Calu3 (cell line): ENCODE measurements at places on chromosomes 2 and 18. TPM values are rescaled to one million over a fixed set of nuclear protein-coding genes. Genes with fewer than 3 reads are reported as not detected.

DNA sequence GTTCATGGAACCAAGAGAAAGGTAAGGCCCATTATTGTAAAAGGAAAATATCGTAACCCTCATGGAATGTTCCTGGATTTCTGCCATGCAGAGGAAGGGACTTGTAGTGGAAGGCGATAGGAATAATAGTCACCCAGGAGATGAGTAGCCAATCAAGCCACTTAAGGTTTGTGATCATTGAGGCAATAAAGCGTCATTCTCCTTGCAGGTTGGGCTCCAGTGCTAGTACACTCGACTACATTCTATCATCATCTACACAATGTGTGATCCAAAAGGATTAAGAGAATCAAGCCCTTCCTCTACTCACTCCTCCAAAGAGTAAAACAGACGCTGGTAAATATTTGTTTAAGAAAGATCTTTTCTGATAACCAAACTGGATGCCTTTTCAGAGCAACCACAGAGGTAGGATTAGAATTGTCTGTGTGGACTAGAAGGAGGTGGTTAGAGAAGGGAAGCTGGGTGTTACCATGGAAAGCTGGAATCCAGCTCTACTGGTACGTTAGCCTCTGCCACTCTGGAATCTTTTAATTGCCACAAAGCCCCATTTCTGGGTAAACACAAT, 245.7 kb downstream of the IKZF2 start:
- H3K4me1 ChIP-seq, result peaks cover 51% of the 10 kb centered on the region
- no peaks in the 10 kb centered on the region for H3K27me3 ChIP-seq
- peak overlapping the region; percentile 98 for H3K27ac ChIP-seq
- H3K36me3 ChIP-seq, result peaks cover 17% of the 10 kb centered on the region
- DNase-seq, result peak; percentile 49

- peaks cover 85% of the 10 kb centered on the region for H3K36me3 ChIP-seq
- no peak overlapping the region for H3K4me3 ChIP-seq
- peaks cover 61% of the 10 kb centered on the region for H3K4me1 ChIP-seq
- peak overlapping the region; percentile 96 for H3K27ac ChIP-seq
- H3K27me3 ChIP-seq, result no peaks in the 10 kb centered on the region
Measured at GRCh38 chr18:77061946-77062517, 70.6 kb downstream of the MBP start.

DNA sequence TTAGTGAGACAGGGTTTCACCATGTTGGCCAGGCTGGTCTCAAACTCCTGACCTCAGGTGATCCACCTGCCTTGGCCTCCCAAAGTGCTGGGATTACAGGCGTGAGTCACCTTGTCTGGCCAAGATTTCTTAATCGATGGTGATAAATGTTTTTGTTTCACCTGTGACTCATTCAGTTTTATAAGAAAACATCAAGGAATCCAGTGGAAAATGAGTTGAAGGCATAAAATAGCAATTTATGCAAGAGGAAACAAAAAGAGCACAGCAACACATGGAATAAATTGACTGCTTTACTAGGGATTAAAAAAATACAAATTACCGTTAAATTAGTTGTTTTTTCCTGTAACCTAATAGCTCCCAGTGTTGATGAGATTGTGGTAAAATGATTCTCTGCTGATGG, 80.2 kb downstream of the CDK15 start:
- no peak overlapping the region for H3K4me3 ChIP-seq
- H3K27ac ChIP-seq, result no peak overlapping the region
- peaks cover 63% of the 10 kb centered on the region for H3K27me3 ChIP-seq
- H3K4me1 ChIP-seq, result peaks cover 52% of the 10 kb centered on the region
- DNase-seq, result peak; percentile 41

NBEAL1 gene
- 31.4 and 37.6 TPM in 2 replicates for total RNA-seq

ABCG8 gene
- total RNA-seq, result 1.4 and 1.6 TPM in 2 replicates

- no peaks in the 10 kb centered on the region for H3K36me3 ChIP-seq
- H3K27me3 ChIP-seq, result no peaks in the 10 kb centered on the region
- DNase-seq, result no peak
- no peaks in the 10 kb centered on the region for H3K4me1 ChIP-seq
- H3K27ac ChIP-seq, result no peak overlapping the region
Measured at GRCh38 chr2:207983641-207984042, 41.7 kb downstream of the PLEKHM3 start.

GRCh38 chr18:76479351-76480238, 15.4 kb downstream of the ZNF516 start:
- no peak overlapping the region for H3K27ac ChIP-seq
- no peak for DNase-seq
- H3K4me1 ChIP-seq, result peaks cover 22% of the 10 kb centered on the region

GRCh38 chr2:203025592-203025991, 10.9 kb downstream of the NBEAL1 start:
- no peaks in the 10 kb centered on the region for H3K27me3 ChIP-seq
- H3K4me1 ChIP-seq, result no peaks in the 10 kb centered on the region
- H3K36me3 ChIP-seq, result no peaks in the 10 kb centered on the region
- H3K27ac ChIP-seq, result no peak overlapping the region

SAG gene
- total RNA-seq, result not detected in 2 replicates

DNA sequence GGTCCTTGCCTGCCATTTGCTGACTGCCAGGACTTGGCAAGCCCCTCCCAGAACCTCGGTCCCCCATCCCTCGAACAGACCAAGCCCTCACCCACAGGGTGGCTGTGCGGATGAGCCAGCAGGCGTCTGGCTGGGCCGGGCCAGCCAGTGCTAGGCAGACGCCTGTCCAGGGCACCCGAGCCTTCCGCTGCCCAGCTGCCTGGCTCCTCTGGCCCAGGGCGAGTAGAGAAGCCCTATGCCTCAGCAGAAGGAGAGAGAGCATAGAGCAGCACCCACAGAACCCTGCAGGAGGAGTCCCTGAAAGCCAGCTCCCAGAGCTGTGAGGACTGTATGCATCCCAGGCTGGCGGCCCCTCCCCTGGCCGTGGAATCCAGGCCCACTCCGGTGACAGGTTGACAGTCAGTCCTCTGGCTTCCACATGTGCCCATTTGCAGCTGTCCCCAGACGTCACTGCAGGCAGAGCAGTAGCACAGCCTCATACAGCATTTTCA, 62.1 kb upstream of the GLI2 start:
- no peak for DNase-seq
- H3K27me3 ChIP-seq, result peaks cover 96% of the 10 kb centered on the region
- H3K36me3 ChIP-seq, result no peaks in the 10 kb centered on the region
- H3K27ac ChIP-seq, result no peak overlapping the region
- no peak overlapping the region for H3K4me3 ChIP-seq

INPP4A gene
- total RNA-seq, result 26.7 and 28.2 TPM in 2 replicates

DNA sequence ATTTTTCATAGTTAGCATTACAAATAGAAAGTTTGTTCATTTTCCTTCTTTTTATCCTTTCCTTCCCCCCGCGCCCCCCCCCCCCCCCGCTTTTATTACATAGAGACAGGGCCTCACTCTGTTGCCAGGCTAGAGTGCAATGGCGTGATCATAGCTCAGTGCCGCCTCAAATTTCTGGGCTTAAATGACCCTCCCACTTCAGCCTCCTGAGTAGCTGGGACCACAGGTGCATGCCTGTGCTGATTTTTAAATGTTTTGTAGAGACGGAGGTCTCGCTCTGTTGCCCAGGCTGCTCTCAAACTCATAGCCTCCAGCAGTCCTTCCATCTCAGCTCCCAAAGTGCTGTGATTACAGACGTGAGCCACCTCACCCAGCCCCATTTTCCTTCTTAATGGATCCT, 91.2 kb upstream of the ALPP start:
- no peak overlapping the region for H3K4me3 ChIP-seq
- no peaks in the 10 kb centered on the region for H3K27me3 ChIP-seq
- no peaks in the 10 kb centered on the region for H3K4me1 ChIP-seq
- no peaks in the 10 kb centered on the region for H3K36me3 ChIP-seq
- no peak overlapping the region for H3K27ac ChIP-seq

DNA sequence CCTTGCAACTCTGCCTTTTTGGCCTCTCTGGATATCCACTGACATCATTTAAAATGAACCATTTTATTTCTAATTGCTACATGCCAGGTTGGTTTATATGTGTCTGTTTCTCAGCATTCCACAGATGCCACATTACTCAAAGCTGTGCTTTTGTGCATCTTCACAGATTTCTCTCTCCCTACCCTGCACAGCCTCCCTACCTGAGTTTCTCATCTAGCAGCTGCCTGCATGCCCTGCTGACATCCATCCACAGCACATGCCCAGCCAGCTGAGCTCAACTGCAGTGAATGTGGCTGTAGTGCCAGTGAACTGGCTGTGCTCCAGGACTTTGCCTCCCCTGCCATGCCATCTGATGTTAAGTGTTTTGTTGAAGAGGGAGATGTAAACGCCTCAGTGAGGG, 44.5 kb downstream of the PKP4 start:
- no peak for DNase-seq
- H3K27ac ChIP-seq, result peak overlapping the region; percentile 11
- no peaks in the 10 kb centered on the region for H3K27me3 ChIP-seq
- no peak overlapping the region for H3K4me3 ChIP-seq

KIF5C gene
- 0.87 and 2.9 TPM in 2 replicates for total RNA-seq

TCF23 gene
- not detected in 2 replicates for total RNA-seq

- H3K4me1 ChIP-seq, result no peaks in the 10 kb centered on the region
- DNase-seq, result no peak
- no peak overlapping the region for H3K4me3 ChIP-seq
- no peaks in the 10 kb centered on the region for H3K27me3 ChIP-seq
- H3K27ac ChIP-seq, result no peak overlapping the region
- no peaks in the 10 kb centered on the region for H3K36me3 ChIP-seq
Measured at GRCh38 chr2:82781176-82781915, 1677.7 kb downstream of the SUCLG1 start.

GRCh38 chr2:10514273-10514672, 66.1 kb upstream of the ODC1 start:
- H3K27ac ChIP-seq, result peak overlapping the region; percentile 31
- peaks cover 12% of the 10 kb centered on the region for H3K4me1 ChIP-seq
- no peaks in the 10 kb centered on the region for H3K36me3 ChIP-seq
- H3K27me3 ChIP-seq, result no peaks in the 10 kb centered on the region
- no peak overlapping the region for H3K4me3 ChIP-seq

CABYR gene
- total RNA-seq, result 10.6 and 12.8 TPM in 2 replicates

DSG4 gene
- total RNA-seq, result not detected in 2 replicates

GRCh38 chr2:234374736-234375135, 122.1 kb downstream of the ARL4C start:
- DNase-seq, result no peak
- H3K4me1 ChIP-seq, result peaks cover 17% of the 10 kb centered on the region
- no peak overlapping the region for H3K4me3 ChIP-seq
- no peak overlapping the region for H3K27ac ChIP-seq
- no peaks in the 10 kb centered on the region for H3K27me3 ChIP-seq

SLC4A5 gene
- total RNA-seq, result 5.8 and 7.0 TPM in 2 replicates

- no peak for DNase-seq
- peaks cover 5% of the 10 kb centered on the region for H3K36me3 ChIP-seq
- H3K4me3 ChIP-seq, result no peak overlapping the region
- H3K27ac ChIP-seq, result no peak overlapping the region
- no peaks in the 10 kb centered on the region for H3K4me1 ChIP-seq
Measured at GRCh38 chr2:69405306-69405705, 18.3 kb upstream of the GFPT1 start.

DNA sequence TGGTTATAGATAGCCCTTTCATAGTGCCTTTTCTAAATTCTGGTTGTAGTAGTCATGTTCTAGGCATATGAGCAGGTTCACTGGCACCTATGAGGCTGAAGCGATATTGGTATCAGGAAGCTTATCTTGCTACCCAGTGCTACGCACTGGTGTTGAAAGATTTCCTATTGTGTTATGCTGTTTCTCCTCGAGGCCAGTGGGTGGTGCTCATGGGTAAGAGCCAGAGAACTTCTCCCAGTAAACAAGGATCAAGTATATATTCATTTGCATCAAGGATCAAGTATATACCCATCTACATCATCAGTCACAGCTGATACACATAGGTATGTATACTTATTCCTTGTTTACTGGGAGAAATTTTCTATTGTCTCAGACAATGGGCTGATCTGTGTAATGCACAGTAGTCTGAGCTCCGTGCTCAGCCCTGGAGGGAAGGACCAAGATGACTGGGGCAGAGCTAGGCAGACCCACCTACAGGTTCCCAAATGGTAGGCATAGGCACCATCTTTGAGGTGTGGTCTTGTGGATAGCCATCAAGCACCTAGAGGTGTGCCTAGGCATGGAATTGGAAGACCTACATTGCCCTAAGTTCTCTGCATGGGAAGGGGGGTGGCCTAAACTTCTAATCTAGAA, 101.2 kb upstream of the GALNT13 start:
- no peaks in the 10 kb centered on the region for H3K4me1 ChIP-seq
- no peak overlapping the region for H3K4me3 ChIP-seq
- DNase-seq, result peak; percentile 7
- no peaks in the 10 kb centered on the region for H3K27me3 ChIP-seq
- no peak overlapping the region for H3K27ac ChIP-seq
- H3K36me3 ChIP-seq, result no peaks in the 10 kb centered on the region

PSMD14 gene
- total RNA-seq, result 91.4 and 97.4 TPM in 2 replicates

DNA sequence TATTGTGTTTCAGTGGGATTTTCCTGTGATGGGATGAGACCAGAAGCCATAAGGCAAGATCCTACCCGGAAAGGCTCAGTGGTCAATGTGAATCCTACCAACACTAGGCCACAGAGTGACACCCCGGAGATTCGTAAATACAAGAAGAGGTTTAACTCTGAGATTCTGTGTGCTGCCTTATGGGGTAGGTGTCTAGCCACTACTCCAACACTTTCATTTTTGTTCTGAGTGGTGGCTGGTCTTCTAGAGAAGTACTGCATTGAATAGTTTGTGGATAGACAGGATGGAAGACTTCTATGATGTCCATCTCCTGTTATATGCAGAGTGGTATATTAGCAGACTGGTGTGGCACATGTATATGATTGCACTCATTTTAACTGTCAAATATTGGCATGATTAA, 117.7 kb upstream of the IL1R2 start:
- DNase-seq, result no peak
- no peaks in the 10 kb centered on the region for H3K27me3 ChIP-seq
- peaks cover 55% of the 10 kb centered on the region for H3K36me3 ChIP-seq
- no peaks in the 10 kb centered on the region for H3K4me1 ChIP-seq
- no peak overlapping the region for H3K4me3 ChIP-seq
- H3K27ac ChIP-seq, result no peak overlapping the region

DNA sequence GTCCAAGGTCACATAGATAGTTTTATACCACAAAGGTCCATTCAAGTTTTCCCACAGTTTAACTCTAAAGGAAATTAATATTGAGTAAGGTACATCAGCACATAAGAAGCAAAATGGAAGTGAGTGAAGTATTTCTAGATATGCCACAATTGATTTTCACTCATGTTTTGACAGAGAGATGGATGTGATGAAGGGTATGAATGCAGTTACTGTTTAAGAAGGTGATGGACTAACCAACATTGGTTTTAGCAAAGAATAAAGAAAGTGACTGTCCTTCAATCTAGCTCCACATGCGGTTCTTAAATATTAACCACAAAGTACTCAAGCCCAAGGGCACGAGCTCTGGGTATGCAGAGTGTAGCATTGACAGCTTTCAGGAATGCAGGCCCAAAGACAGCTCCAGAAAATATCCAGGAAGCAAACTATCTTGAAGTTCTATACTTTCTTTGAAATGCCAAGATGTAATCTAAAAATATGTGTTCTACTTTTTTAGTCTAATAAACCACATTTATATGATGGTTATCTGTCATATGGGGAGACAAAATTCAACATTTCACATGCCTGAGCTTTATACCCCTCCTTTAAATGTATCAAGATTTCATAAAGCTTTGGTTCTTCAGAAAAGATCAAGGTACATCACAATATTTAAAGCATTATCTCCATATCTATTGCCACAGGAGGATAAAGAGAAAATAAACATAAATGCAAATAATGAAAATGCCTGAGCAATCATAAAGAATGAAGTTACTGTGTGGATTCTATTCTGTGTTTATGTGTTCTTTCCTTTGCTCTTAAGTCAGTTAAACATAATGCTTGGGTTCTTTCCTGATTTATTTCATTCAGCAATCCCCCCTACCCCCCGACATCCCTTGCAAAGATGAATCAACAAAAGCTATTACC, 6.7 kb upstream of the SCN1A start:
- H3K4me1 ChIP-seq, result peaks cover 25% of the 10 kb centered on the region
- DNase-seq, result peak; percentile 50
- H3K27me3 ChIP-seq, result no peaks in the 10 kb centered on the region
- H3K27ac ChIP-seq, result peak overlapping the region; percentile 15
- H3K36me3 ChIP-seq, result no peaks in the 10 kb centered on the region
